Esophagus squamous epithelium (tissue), 5 donors: ENCODE measurements at places on chromosomes 1 and 21. TPM values are rescaled to one million over a fixed set of nuclear protein-coding genes. Genes with fewer than 3 reads are reported as not detected.

DNA sequence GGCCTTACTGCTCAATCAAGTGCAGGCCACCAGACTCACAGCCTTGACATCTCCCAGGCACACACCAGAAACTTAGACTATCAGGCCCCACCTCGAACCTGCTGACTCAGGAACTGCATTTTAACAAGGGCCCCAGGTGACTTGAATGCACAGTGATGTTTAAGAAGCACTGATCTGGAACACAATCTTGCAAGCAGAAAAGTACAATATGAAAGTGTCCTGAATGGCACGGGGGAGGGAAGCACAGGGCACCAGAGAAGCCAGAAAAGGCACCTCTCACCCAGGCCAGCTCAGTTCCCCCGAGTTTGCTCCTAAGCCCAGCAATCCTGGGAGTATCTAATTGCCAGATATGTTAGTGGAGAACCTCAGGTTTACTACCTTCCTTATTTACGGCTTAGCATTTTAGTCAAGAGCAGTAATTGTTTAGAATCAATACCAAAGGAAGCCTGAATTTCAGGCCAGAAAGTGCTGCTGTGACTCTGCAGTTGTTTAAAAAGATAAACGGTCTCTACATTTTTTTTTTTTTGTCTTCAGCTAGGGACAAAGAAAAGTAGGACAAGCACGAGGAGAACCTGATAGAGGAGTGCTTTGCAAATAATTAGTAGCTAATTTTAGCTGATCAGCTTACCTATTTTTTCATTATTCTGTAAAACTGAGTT, 50.9 kb upstream of the CDC42BPA start:
- no peak for DNase-seq

- no peak for DNase-seq
Measured at GRCh38 chr1:74964508-74965102, 169.6 kb upstream of the LHX8 start.

- no peak for DNase-seq
Measured at GRCh38 chr1:184576822-184577221, 177.8 kb downstream of the EDEM3 start.

DNA sequence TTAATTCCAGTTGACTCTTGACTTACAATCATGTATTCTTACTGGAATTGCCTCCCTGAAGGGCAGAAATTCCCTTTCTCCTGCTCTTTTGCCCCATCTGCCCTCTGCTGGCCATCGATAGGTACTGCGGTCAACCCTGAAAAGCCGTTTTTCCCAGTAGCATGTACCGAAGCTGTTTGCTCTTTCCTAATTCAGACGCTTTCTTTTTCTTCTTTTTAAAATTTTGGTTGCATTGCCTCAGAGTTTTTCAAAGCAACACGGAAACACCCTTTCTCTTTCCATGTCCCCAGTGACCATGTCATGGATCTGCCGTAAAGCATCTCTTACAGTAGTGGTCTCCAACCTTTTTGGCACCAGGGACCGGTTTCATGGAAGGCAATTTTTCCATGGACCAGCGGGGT, 164.2 kb upstream of the C1orf21 start:
- no peak for DNase-seq

DNA sequence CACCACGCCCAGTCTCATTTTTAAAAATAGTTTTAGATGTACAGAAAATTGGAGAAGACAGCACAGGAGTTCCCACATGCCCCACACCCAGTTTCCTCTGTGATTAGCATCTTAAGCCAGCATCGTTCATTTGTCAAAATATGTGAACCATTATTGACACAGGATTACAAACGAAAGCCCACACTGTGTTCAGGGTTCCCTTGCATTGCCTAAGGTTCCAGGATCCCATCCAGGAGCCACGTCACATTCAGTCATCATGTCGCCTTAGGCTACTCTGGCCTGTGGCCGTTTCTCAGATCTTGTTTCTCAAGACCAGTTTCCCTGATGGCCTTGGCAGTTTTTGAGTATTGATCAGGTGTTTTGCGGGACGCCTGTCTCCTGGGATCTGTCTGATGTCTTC, 34.7 kb upstream of the TNFRSF1B start:
- DNase-seq = no peak

ATP6V1G3 gene
- total RNA-seq = not detected

GRCh38 chr1:159933347-159933746, 8.0 kb upstream of the TAGLN2 start:
- DNase-seq = no peak

KIF14 gene
- total RNA-seq = 4.3 TPM

DNA sequence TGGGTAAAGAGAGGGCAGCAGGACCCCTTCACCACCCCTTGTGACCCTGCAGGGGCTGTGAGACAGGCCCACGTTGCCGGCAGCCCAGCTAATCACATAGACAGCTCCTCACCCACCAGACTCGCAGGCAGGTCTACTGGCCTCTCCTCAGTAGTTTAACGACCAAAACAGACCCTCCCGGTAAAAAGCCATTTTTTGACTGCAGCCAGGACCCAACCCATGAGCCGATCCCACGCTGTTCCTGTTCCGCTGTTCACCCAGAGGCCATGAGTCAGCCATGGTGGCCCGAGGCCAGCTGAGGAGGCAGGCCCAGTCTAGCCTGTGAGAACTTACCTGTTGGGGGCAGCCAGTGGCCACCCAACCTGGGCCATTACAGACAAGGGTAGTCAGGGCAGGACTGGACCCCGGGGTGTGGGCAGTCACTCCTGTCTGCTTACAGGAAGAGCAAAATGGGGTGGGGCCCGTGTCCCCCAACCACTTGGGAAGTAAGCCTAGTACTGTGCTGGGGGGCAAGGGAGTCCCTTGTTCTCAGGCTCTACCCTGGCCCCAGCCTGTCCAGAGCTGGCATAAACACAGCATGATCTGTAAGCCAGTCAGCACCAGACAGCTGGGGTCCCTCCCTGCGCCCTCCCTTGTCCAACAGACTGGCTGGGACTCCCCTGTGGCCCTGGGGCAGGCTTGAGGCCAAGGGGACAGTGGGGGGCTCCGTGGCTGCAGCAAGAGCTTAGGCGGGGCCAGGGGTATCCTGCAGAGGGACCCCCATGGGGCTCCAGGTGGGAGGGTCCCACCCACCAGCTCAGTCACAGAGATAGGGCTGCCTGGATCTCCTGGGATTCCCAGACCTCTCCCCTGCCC, 61.9 kb downstream of the WNT9A start:
- no peak for DNase-seq

DNA sequence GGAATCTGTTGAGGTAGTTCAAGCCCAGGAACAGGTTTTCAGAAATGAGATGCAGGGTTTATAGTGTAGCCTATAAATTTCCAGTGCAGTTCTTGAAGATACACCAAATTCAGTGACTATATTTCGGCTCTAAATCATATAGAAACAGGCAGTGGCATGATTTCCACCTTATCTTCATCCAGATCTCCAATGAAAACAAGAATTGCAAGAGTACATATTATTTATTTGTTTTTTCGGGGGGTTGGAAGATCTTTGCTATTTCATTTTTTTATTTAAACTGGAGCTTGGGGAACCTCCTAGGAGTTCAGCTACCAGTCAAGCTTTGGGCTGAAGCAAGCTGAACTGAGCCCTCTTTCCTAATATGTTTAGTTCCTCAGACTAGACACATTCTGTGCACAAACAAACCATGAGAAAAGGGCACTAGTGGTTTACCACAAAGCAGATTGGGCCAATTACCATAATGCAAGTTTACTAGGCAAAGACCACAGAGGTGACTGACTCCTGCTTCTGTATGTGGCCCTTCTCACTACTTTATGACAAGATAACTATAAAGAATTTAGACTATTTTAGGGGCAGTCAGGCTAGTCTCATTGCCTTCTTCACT, 68.5 kb downstream of the RGS2 start:
- DNase-seq = no peak

- DNase-seq = no peak
Measured at GRCh38 chr1:90505806-90506205, 211.3 kb downstream of the BARHL2 start.

DNA sequence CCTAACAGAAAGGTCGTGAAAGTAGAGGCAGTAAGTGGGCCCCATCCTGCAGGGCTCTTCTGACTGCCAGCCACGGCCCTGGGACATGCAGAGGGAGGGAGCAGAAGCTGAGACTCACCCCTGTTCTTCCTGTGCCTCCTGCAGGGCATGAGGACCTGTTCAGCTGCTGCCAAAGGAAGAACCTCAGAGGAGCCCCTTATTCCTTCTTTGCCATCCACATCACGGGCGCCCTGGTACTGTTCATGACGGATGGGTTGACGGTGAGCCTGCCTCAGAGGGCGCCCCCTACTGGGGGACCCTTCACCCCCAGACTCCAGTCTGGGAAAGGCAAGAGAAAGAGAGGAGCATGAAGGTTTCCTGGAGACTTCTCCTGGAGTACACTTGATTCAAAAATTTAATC, 47.1 kb downstream of the ELK4 start:
- no peak for DNase-seq

LCE1F gene
- not detected for total RNA-seq

- no peak for DNase-seq
Measured at GRCh38 chr21:45528028-45528705, 14.1 kb downstream of the SLC19A1 start.

GPR61 gene
- not detected for total RNA-seq

- no peak for DNase-seq
Measured at GRCh38 chr1:168121401-168122011, 15.2 kb downstream of the GPR161 start.

GRCh38 chr21:37100316-37100715, 27.3 kb downstream of the TTC3 start:
- no peak for DNase-seq

GRCh38 chr1:70427976-70428375, 16.9 kb downstream of the CTH start:
- DNase-seq = no peak

GRCh38 chr1:196779093-196779492, 4.5 kb downstream of the CFHR3 start:
- no peak for DNase-seq

GRCh38 chr1:177190308-177190970, 19.7 kb downstream of the BRINP2 start:
- DNase-seq = no peak

DNA sequence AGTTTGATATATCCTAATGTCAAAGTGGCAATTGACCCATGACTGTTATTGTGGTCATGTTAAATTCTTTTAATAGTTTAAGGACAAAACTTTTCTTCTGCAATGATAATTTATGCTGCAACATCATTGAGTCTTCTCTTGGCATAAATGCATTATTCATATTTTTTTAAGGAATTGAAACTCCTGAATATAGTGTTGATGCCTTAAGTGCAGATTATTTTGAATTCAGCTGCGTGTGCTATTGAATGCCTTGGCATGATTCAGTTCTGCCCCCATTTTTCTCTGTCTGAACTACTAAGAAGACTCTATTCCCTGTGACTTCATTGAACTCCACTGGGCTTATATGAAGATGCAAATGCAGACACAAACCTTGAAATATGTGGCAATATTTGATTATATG, 22.6 kb upstream of the NOS1AP start:
- no peak for DNase-seq

DNA sequence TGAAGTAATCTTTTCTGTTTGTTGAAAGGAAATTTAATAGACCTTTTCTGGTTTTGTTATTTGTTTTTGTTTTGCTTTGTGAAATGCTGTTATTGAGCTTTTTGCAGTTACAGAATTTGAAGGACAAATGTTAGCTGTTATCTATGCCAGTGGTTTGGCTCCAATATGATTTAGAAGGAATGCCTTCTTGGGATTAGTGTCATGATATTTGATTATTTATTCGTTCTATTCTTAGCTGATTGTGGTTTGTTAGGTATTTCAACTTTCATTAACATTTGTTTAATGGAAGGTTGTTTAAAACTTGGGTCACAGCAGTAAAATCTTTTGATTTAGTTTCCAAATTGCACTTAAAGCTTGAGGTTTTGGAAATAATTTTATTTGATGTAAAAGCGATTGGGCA, 33.5 kb downstream of the ADGRL2 start:
- DNase-seq = no peak

DNA sequence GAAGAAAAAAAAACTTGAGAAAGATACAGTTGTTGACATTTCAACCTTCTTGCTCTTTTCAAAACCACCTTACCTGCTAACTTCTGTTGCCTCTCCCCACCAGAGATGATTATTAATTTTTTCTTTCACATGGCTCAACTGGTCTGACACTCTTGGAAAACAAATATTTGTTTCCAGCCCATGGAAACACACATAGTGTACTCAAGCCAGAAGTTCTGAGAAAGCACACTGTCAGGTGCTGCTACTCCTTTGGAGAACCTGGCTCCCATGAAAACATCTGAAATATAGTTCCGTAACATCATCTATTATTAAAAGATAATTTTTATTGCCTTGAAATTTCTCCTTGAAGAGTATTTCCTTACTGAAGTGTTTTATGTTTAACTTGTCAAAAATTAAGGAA, 145.0 kb upstream of the C1orf105 start:
- no peak for DNase-seq

GRCh38 chr21:42617486-42617885, 35.9 kb upstream of the PDE9A start:
- DNase-seq = no peak

CELA3A gene
- not detected for total RNA-seq

FABP3 gene
- not detected for total RNA-seq

- no peak for DNase-seq
Measured at GRCh38 chr1:54723985-54724384, 8.3 kb downstream of the TTC4 start.

- DNase-seq = no peak
Measured at GRCh38 chr1:189524501-189524900, 953.2 kb downstream of the BRINP3 start.

- no peak for DNase-seq
Measured at GRCh38 chr1:219670426-219671149, 57.7 kb upstream of the ZC3H11B start.

GRCh38 chr21:15098908-15099307, 34.1 kb upstream of the NRIP1 start:
- no peak for DNase-seq

GRCh38 chr1:182235604-182235951, 156.0 kb downstream of the GLUL start:
- no peak for DNase-seq

- no peak for DNase-seq
Measured at GRCh38 chr1:193141804-193142203, 20.0 kb downstream of the CDC73 start.

DNA sequence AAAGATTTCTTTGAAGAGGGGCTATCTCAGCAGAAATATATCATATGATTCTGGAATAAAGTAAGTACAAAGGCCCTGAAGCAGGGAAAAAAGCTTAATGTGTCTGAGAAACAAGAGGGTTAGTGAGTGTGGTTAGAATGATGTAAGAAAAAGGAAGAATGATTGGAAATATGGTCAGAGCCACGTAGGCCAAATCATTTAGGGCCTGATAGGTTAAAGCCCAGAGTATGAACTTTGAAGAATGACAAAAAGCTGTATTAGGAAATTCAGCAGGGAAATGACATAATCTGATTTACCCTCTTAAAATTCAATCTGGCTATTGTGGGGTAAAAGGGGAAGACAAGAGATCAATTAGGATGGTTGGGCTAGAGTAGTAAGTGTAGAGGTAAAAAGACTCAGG, 69.0 kb upstream of the MUTYH start:
- no peak for DNase-seq

- no peak for DNase-seq
Measured at GRCh38 chr1:221308534-221309511, 429.6 kb downstream of the HLX start.

DNA sequence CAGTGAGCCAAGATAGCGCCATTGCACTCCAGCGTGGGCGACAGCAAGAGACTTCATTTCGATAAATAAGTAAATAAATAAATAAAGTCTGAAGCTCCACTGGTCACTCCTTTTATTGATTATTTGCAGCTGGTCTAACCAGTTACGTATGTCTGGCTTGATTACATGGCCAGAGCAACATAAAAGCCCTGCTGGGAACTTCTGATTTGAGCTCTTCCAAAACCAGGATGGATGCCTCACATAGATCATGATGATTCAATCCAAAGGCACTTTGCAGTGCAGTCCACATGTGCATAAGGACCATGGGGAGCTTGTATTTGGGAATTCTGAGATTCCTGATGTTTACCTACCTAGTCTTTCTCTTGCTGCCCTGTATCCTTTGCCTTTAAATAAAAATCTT, 24.0 kb downstream of the NSUN4 start:
- no peak for DNase-seq
